ENCODE measurements at places on chromosomes 2 and 18.

DNA sequence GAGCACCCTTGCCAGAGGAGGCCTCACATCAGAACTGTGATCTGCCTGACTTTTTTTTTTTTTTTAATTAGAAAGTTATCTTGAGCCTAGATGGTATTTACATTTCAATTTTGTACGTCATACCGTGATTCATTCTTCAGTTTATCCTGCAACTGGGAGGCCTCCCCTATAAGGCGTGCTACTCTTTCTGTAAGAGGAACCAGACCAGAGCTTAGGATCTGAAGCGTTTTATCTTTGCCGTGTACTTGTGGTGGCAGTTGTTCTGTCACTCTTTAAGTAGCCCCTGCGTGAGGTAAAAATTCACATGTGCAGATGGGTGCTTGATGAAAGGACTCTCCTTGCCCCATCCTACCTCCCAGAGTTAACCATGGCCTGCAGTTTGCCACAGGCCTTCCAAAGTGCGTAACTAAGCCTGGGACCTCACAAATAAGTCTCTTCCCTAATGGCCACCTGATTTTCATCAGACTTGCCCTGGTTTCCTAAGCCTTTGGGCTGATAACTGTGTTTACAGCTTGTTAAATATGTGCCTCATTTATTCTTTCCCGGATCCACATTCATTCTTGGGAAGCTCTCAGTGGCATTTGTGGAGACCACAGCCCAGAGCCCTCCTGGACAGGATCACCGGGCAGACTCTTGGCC lies 96.0 kb downstream of the MTCL1 start:
- no peak for DNase-seq

DNA sequence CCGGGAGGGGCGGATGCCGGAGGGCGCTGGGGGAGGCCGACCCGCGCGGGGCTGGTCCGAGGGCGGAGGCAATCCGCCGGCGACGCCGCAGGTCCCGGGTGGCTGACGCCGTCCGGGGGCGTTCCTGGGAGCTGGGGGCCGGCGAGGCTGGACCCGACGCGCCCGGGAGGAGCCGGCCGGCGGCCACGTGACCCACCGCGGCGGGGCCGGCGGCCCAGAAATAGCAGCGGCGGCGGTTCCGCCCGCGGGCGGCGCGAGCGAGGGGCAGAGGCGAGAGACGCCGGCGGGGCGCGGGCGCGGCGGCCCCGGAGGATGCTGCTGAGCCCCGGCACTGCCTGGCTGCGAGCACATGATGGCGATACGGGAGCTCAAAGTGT lies at the start of gene RAB31:
TSS of gene RAB31 (plus strand) at position 245 of the 377 bp plus-strand sequence. CDS start at position 350, 105 bp downstream.
- no peak for DNase-seq

DNA sequence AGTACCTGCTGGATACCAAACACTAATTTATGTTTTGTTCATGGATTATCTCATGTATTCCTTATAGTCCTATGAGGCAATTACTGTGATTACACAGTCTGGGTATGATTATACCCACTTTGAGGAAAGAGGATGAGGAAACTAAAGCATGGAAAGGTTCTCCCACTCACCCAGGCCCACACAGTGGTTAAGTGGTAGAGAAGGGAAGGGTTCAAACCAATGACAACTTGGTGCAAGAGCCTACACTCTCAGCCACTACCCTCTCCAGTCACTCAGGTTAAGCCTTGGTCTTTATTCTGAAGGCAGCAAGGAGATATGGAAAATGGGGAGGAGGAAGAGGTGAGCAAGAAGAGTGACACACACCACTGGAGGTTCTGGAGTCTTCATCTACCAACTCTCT lies 64.5 kb upstream of the PPP1CB start:
- no peak for DNase-seq

DNA sequence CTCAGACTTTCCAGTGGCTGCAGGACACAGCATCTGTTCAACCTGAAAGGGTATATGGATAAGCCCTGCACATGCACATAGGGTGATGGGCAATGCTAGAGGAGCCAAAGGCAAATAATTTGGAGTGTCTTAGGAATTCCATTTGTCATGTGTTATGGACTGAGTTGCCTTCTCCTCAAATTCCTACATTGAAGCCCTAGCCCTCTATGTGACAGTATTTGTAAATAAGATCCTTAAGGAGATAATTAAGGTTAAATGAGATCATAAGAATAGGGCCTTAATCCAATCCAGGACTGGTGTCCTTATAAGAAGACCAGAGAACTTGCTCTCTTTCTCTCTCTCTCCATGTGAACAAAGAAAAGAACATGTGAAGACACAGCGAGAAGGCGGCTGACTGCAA lies 42.9 kb upstream of the CREG2 start:
- no peak for DNase-seq

GRCh38 chr2:196808083-196808665 lies 981 bp downstream of the C2orf66 start:
- no peak for DNase-seq

DNA sequence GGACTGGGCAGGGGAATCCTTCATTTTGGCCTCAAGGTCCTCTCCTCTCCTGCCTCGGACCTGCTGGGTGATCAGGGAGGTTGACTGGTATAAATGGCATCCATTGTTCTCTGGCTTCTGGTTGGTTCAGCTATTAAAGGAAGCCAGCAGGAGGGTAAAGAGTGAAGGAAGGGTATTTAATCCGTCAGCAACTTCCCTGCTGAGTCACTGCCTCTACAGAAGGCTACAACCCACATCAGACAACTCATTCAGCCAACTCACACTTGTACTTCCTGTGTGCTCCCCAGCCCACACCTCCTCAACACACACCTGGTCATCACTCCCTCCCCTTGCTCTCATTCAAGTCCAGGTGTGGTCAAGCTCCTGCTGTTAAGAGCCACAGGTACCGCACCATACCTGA lies 68.3 kb upstream of the MRPS9 start:
- no peak for DNase-seq

DNA sequence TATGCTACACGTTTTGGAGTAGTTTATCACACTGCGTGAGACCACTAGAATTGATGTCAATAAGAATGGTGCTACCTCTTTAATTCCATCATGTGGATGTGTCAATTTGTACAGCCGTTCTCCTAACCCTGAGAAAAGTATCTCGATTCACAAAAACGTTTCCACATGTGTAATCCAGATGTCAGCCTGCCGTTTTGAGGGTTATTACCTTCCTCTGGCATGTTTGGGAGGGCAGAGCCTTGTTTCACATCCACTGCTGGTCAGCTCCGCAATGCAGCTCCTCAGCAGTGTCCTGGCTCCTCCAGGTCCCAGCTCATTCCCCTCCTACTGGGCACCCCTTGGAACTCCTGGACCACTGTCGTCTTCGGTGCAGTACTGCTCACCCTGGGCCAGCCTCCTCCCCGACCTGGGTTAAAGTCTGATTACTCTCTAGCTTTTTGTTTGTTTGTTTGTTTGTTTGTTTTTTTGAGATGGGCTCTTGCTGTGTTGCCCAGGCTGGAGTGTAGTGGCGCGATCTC lies 34.6 kb downstream of the COPS7B start:
- no peak for DNase-seq

GRCh38 chr2:88100489-88100858 lies 27.4 kb downstream of the FABP1 start:
- no peak for DNase-seq

DNA sequence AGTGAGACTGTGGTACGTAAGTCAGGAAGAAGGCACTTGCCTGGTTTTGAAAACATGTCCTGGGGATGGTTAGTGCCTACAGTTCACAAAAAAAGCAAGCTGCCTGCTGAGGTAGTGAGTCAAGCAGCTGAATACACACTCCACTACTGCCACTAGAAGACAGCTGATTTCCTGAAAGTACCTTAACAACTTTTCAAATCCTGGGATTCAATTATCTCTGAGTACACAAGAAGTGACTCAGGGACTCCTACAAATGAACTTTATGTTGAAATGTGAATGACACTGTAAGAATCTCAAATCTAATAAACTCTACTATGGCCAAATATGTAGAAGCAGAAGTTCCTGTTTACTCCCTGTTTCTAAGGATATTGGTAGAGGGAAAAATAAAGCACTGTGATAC lies 58.0 kb upstream of the ARL5A start:
- DNase-seq, result no peak

DNA sequence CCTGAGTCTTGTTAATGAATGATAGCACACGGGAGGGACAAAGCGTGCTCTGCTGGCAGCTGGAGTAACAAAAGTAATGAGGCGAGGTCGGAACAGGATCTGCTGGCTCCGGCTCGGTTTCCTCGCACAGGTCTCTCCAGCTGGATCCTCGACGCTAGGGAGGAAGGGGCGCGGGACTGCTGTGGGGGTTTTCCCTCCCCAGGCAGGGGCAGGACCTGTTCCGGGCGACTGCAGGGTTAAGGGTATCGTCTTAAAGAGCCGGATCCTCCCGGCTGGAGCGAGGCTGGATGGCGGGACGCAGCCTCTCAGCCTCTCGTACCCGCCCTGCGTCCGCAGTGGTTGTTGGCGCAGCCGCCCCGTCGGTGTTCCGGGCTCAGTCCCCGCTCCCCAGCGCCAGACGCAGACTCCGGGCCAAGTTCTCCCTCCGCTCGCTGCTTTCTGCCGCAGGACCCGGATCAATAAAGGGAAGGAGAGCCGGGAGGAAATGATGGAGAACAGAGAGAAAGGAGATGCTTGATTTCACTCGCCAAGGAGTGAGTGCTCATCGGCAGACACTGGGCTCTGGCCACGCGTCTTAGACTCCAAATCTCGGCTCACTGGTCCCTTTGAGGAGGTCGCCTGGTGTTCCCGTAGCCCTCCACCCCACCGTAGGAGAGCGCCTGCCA lies 1.1 kb upstream of the LIPG start:
- no peak for DNase-seq

GRCh38 chr2:214946949-214947348 lies 137.5 kb upstream of the BARD1 start:
- DNase-seq, result no peak

GRCh38 chr2:31962757-31963361 lies 47.9 kb downstream of the MEMO1 start:
- DNase-seq, result no peak

GRCh38 chr18:77815666-77816338 lies 566.2 kb downstream of the GALR1 start:
- no peak for DNase-seq

GRCh38 chr2:66334237-66335029 lies 100.5 kb upstream of the MEIS1 start:
- DNase-seq, result no peak

GRCh38 chr2:175855794-175856453 lies 146.1 kb downstream of the LNPK start:
- no peak for DNase-seq

DNA sequence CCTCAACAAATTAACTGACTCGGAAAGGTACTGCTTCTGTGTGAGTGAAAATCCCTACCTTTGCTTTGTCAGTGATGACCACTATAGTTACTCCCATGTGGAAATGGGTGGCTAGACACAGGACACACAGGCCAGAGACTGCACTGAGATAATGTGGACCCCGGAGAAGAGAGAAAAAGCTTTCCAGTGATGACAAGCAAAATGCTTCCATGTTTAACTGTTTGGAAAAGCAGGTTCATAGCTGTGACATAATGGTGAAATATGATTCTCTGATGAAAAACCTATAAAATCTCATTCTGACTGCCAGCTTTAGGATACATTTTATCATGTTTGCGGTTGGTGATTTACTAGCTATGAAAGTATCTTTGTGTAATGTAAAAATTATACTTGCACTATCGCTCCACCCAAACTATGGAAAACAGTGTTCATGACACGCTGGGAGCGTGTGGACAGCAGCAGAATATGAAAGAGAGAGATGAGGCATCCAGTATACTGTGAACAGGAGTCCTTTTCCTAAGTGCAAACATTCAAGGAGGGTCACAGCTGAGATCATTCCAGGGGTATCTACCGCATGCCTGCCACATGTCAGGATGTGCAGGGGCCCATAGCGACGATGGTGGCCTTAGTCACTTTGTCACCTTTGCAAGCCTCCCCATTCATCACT lies 782.7 kb upstream of the SOX11 start:
- no peak for DNase-seq

DNA sequence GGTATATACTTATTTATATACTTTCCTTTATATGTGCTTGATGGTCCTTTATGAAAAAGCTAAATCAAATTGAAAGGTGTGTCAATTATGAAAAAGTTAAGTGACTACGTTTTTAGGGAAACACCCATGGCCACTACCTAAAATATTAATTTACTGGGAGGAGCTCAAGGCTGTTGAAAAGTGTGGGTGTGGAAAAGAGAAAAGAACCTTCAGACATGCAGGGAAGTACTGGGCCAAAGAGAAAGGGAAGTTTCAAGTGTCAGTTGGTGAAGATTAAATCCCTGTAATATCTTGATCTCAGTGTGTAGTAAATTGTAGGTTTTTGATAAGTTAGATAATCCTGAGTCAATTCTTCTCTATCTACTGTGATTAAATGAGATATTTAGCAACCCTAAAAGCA lies 6.2 kb upstream of the GKN1 start:
- no peak for DNase-seq

GRCh38 chr2:239018271-239019182 lies 170.6 kb downstream of the TWIST2 start:
- no peak for DNase-seq

DNA sequence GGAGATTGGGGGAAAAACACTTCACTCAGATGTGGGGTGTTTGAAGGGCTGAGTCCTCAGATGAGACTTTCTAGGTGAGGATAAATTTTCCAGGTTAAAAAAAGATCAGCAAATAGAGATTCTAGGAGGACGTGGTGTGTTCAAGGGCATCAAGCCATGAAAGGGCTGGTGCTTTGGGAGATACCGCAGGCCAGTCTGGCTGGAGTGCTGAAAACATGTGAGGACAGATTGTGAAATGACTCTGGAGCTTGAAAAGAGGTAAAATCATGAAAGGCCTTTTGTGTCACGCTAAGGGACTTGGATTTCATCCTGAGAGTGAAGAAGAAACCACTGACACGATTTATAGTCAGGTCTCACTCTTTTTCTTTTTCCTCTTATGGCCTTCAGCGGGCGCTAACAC lies 320.5 kb downstream of the DPP10 start:
- no peak for DNase-seq

GRCh38 chr18:63234841-63235240 lies 84.7 kb downstream of the BCL2 start:
- no peak for DNase-seq

DNA sequence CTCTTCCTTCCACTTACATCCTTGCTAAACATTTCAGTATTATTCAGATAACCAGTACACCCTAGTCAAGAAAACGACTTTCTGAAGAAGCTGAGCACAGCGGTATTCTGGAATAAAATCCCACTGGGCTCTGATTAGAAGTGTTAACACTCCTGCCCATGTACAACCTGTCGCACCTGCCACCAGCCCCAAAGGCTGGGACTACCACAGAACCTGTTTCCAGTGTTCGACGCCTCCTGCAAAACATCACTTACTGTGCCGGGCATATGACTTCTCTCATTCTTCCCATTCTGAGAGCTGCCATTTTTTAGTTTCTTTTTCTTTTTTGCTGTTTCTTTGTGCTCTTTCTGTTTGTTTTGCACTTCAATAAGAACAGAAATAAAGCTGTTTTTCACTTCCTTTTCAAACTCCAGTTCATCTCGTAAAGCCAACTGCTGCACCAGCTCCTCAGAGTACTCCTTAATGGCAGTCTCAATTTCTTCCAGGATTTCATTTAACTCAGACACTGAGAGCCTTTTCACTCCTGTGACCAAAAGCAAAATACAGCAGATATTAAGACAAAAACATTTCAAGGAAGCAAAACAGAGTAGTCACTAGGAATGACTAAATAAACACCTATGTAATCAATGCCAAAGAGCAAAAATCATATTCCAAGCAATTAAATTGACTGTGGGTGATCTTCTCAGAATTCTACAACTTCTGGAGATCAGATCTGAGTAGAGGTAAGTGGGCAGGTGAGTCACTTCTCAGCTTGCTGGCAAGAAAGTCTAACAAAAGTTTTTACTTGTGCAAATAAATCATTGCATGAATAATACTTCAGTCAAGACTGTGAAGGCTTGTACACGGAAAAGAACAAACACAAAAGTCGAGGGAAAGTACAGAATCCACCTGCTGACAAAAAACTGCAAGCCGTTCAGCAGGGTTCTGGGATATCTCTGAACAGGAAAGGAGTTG lies 19.3 kb downstream of the FEZ2 start:
- no peak for DNase-seq
